Muscle of arm (tissue), 14 donors: ENCODE measurements at places on chromosomes 1 and 21. TPM values are rescaled to one million over a fixed set of nuclear protein-coding genes. Genes with fewer than 3 reads are reported as not detected.

DNA sequence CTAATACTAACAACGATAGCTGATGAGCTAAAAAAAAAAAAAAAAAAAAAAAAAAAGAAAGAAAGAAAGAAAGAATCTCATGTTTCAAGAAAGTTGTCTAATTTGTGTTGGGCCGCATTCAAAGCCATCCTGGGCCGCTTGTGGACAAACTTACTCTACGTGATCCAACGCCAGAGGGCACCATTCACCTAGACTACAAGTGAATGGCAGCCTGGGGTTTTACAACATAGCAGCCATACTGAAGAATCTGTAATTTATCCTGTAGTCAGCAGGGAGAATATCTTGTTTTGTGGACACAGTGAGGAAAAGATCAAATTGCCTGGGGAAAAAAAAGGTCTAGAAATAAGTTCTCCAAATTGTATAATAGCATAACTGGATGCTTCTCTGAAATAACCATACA, 47.0 kb downstream of the CYP2J2 start:
- DNase-seq, result peak; percentile 40

CDK18 gene
- 7.0 TPM for polyA plus RNA-seq

DNA sequence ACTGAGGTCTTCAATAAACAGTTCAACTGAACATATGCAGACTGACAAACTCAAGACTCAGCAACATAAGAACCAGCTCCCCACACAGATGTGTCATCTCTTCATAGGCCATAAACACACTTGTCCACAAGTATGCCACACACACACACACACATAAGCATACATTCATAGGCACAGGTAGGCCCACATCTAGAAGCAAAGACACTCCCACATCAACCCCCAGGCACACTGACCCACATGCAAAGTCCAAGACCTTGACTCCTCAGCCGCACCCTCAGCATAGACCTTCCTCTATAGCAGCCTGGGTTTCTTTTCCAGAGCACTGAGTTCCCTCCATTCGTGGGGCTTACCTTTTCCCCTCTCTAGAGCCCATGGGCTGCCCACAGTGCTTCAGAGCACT, 1.4 kb downstream of the LAD1 start:
- DNase-seq, result no peak

DNA sequence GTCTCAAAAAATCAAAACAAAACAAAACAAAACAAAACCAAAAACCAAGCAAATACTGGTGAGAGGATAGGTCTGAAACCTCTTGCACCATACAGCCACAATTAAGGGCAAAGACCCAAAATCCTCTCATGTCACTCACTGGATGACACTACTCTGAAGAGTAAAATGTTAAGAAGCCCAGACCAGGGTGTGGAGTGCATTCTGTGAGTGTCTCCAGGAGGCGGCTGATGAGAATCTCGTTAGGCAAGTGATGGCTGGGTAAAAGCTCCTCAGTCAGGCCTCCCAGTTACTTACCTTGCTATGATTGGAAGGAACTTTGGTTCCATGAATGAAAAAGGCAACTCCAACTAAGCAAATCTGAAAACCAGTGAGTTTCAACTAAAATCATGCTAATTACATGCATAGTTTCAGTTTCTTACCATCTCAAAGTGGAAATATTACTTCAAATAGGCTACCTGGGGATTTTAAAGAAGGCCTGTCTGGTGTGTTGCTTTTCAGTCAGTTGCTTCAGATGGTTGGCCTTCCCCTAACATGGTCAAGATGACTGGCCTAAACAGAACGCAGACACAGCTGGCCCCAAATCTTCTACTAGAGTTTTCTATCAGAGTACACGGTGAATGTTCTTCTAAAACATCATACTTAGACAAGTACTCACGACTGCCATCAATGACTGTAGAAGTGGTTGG, 95.1 kb downstream of the KIAA0319L start:
- DNase-seq, result no peak

DNA sequence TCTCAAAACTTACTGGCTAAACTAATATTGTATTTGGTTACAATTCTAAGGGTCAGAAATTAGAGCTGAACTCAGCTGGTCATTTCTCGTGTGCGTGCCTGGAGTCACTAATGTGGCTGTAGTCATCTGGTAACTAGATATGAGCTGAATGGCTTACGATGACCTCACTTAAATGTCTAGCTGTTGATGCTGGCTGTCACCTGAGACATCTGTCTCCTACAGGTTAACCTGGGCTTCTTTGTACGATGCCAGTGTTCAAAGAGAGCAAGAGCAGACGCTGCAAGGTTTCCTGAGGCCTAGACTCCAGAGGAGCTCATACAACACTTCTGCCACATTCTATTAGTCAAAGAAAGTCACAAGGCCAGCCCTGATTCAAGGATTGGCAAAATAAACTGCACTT, 17.1 kb upstream of the ALG6 start:
- no peak for DNase-seq

GRCh38 chr1:37493336-37494098, 19.1 kb downstream of the ZC3H12A start:
- DNase-seq, result no peak

DNA sequence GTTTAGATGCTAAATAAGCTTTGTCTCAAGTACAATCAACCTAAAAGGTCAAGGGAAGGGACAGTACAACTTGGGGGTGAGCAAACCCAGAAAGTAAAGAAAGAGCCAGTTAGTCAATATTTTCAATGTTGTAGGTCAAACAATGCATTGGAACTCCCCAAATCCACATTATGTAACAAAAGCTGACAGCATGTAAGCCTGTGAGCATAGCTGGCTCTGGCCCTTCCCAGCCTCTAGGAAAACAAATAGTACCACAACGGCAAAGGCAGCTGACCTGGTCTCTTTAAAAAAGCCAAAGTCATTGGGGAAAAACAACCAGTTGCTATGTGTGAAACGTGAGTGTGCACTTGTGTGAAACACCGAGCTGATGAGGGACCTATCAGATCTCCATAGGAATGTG, 3.4 kb downstream of the CBR1 start:
- DNase-seq, result no peak

KCNK2 gene
- polyA plus RNA-seq, result 8.6 TPM

GRCh38 chr1:245590726-245591125, 435.9 kb downstream of the KIF26B start:
- DNase-seq, result no peak

OR2L13 gene
- polyA plus RNA-seq, result not detected

CD2 gene
- 0.32 TPM for polyA plus RNA-seq

GRCh38 chr21:26739189-26739588, 106.0 kb downstream of the ADAMTS1 start:
- no peak for DNase-seq

GRCh38 chr1:8027748-8028570, 1.9 kb upstream of the ERRFI1 start:
- no peak for DNase-seq

GRCh38 chr1:240464099-240464498, 147.9 kb downstream of the GREM2 start:
- no peak for DNase-seq
